Fibroblast of the conjunctiva (primary cell): ENCODE measurements at places on chromosomes 2 and 18.

DNA sequence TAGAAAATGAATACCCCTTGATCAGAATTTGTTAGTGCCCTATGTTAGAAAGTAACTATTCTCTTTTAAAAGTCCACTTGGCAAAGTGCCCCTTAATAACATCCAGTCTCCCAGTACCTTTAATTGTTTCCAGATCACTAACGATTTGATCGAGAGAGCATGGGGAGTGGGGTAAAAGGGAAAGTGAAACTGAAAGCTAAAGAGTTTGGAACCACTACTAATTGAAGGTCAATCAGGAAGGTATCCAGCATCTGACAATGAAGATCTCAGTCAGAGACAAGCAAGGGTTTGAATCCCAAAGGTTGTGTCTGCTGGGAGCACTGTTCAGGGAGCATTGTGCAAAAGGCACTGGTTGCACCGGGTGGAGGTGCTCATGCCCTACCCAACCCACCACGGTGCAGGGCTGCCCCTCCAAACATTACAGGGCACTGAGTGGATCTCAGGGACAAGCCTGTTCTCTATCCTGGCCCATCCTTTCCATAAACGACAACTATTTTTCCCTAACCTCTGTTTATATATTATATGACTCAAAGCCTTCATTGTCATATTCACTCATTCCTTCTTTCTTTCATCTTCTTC is 14.6 kb upstream of the RIT2 start:
- peak; percentile 21 for DNase-seq

DNA sequence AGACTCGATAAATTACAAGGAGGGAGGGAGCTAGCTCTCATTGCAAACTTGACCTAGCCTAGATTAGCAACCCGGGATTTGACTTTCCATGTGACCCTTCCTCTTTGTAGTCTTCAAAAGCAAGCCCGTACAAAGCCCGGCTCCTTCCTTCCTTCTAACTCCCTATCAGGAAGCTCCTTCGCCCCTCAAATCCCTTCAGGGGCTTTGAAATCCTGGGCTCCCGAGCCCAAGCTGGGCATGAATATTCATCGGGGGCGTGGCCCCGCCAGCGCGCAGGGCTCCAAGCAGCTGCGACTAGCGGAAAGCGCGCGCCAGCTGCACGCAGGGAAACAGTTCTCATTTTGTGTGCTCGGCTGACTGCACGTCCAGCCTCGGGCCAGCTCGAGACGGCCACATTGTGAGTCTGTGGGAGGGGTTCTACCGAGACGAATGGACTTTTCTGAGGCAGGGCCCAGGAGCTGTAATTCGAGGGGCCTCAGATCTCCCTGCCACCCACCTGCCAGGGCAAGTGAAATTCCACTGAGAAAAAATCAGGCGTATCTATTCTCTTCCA is 84.0 kb upstream of the PELI1 start:
- DNase-seq = peak; percentile 8

GRCh38 chr18:48715711-48716361 is 177.0 kb downstream of the CTIF start:
- DNase-seq = no peak

DNA sequence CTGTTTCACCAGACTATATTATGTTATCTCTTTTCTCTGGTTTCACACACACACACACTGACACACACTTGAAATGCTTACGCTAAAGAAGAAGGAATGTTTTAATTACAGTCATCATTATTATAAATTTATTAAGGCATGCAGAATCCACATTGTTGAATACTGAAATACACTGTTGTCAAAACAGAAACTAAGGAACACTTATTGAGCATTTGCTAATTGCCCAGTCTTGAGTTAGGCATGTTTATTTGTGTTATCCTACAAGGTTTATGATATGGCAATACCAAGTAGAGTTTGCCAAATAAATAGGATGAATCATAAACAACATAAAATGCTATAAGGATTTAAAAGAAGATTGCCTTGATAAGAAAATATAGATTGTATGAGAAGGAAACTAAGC is 917.0 kb upstream of the PIK3C3 start:
- DNase-seq = no peak

DNA sequence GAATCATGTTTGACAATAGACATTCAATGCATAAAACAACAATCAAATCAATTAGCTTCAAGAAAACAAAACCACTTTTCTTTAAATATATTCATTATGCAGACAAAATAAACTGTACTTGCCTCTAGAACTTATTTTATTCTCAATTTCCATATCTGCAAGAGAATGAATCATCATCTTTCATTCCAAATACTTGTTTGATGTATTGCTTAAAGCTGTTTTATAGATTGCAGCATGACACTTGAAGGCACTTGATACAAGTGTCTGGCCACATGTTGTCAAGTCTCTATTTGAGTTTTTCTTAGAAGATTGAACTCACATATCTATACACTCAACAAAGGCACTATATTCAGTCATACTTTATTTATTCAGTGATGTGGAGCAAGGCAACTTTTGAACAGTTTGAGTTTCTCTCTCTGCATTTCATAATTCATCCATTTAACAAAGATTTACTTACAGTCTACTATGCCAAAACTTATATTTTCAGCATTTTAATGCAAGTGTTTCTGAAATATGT is 38.7 kb upstream of the DDX18 start:
- no peak for DNase-seq

- DNase-seq = no peak
These were observed 609.0 kb upstream of the CELF4 start for GRCh38 chr18:38174594-38174993.

DNA sequence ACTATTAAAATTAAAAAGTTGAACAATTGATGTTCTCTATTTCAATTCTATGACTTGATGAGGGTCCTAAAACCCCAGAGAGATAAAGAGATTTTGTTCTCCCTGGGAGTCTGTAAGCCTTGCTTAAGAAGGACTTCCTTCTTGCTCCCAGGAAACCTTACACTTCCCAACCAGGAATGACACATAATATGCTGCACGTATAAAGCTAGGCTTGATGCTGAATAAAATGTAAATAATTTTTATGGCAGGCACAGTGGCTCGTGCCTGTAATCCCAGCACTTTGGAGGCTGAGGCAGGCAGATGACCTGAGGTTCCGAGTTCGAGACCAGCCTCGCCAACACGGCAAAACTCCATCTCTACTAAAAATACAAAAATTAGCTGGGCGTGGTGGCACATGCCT is 27.8 kb downstream of the SPIRE1 start:
- no peak for DNase-seq

DNA sequence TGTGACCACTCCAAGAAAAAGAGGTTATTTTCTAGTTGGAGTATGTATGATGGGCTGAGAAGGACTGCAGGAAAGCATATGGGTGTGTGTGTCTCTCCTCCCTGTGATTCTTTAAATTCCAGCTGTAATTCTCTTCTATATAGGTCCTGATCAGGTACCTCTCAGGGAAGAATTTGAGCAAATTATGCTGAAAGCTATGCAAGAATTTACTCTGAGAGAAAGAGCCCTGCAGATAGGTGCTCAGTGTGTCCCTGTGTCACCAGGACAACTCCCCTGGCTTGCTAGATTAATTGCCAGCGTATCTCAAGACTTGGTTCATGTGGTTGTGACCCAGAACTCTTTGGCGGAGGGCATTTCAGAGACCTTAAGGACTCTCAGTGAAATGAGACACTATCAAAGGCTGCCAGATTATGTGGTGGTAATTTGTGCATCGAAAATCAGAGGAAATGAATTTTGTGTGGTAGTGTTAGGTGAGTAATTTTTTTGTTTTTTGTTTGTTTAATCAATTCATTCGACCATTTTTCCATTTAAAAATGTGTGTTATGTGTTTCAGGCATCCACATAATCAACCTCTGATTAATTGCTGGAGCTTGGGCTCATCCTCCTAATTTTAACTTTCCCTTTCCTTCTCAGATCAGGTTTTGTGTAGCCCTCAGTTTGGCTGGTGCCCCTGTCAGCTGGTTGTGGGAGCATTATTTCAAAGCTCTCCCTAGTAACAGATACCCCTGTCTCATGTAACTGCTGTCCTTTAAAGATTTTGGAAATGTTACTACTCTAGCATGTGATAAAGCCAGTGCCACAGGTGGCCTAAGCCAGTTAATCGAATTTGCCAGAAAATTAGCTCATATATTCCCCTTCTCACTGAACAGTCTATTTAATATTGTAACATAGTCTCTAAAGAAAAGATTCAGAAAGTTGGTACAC is 150.9 kb downstream of the ESCO1 start:
- DNase-seq = no peak

DNA sequence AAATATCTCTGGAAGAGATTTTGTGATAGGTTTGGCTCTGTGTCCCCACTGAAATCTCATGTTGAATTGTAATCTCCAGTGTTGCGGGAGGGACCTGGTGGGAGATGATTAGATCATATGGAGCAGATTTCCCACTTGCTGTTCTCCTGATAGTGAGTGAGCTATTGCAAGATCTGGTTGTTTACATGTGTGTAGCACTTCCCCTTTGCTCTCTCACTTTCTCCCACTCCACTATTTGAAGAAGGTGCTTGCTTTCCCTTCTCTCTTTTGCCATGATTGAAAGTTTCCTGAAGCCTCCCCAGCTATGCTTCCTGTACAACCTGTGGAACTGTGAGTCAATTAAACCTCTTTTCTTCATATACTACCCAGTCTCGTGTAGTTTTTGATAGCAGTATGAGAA is 97.0 kb upstream of the FN1 start:
- no peak for DNase-seq

- DNase-seq = no peak
These were observed 86.0 kb downstream of the CDC42EP3 start for GRCh38 chr2:37585295-37585908.

- no peak for DNase-seq
These were observed 117.7 kb downstream of the GPD2 start for GRCh38 chr2:156553714-156554442.
